ENCODE measurements at places on chromosomes 7 and 10.
A peak's percentile ranks its signal among the peaks of the same experiment; 100 is the strongest.

GRCh38 chr10:11050301-11051287 lies 32.9 kb downstream of the CELF2 start:
- DNase-seq: no peak

DNA sequence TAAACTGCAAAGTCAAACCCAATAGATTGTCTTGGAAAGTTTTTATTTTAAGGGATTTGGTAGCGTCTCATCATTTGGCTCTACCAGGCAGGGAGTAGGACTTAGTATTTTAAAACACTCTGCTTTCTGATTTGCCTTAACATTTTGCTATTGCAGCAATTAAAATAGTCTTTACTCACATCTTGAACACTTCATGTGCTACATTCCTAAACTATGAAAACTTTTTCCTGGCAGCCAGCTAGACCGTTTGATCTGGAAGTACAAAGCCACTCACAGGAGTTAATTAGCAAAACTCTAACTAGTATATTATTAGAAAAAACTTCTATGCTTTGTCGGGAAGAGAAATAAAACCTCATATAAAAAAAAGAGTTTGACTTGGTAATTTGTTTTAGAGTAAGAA lies 111.4 kb downstream of the TFPI2 start:
- no peak for DNase-seq

GRCh38 chr7:139772115-139772514 lies 5.7 kb downstream of the HIPK2 start:
- DNase-seq: no peak

DNA sequence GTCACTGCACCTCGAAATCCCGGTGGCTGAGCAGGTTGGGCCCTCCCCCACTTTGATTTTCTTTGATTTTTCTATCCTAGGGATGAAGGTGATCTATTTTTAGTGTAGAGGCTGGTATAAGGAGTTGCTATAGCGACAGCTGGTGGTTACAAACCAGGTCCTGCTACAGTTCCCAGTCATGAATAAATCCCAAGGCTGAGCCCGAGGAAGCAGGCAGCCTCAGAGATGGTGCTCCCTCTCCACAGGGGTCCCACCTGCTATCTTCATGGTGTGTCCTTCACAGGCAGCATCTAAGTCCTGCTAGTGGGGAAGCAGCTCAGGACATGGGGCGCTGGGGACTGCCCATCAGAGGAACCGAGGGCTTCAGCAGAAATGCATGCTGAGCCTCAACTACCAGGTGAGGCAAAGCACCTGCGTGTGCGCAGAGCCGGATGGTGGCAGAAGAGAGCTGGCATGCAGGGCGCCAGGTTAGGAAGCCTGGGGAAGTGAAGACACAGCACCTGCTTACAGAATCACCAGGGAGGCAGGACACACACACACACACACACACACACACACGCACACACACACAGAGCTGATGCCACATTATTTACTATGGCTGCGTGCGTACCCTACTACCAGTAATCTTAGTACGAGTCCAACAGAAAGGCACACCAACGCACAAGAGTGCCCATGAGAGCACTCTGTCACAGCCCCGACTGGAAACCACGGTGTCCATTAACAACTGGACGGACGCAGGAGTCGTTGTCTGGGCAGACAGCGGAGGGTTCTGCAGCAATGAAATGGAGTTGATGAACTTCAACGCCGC lies 150.9 kb downstream of the PRKAG2 start:
- DNase-seq: peak; percentile 56

DNA sequence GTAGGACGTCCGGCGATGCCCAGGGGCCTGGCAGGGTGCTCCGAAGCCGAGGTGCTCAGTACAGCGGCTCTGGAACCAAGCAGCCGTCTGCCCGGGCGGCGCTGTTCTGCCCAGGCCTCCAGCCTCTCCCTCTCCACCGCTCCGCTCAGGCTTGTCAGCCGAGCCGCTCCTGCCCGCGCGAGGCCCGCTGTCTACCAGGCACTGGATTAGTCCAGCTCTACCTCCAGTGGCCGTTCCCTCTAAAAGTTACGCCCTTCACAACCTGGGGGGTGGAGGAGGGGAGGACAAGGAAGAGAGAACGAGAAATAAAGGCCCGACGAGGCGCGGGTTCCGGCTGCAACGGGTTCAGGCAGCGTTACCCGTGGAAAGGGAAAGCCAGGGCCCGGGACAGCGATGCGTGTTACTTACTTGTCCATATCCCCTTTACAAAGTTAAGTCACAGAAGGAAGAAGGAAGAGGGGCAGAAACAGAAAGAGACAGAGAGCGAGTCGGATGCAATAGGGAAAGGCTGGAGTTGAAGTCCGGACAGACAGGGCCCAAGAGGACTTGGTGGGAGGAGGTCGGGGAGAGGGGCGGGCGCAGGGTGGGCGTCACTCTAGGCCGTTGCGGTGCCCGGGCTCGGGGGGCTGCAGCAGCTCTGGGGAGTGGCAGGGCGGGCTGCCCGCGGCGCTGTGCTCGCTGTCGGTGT lies 2.8 kb downstream of the SP8 start:
- no peak for DNase-seq

- no peak for DNase-seq
Observed at GRCh38 chr7:112421666-112422486, 28.4 kb upstream of the IFRD1 start.

DNA sequence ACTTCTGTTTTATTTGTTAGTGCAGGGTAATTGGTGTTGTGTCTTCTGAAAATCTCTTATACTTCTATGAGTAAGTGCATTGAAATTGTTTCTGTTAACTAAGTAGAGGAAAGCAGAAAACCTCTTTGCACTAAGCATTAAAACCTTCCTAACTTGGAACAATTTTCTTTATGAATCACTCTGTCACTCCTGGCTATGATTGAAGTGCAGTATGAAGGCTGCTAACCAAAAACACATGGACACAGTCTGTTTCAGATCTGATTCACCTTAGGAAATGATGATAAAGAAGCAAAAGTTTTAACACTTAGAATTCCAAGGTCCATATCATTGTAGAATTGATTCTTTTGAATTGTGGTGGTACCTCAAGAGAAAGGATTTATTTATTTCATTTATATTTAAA lies 41.9 kb downstream of the MET start:
- peak; percentile 60 for DNase-seq

- no peak for DNase-seq
Observed at GRCh38 chr10:91592266-91592975, 40.5 kb downstream of the PPP1R3C start.

DNA sequence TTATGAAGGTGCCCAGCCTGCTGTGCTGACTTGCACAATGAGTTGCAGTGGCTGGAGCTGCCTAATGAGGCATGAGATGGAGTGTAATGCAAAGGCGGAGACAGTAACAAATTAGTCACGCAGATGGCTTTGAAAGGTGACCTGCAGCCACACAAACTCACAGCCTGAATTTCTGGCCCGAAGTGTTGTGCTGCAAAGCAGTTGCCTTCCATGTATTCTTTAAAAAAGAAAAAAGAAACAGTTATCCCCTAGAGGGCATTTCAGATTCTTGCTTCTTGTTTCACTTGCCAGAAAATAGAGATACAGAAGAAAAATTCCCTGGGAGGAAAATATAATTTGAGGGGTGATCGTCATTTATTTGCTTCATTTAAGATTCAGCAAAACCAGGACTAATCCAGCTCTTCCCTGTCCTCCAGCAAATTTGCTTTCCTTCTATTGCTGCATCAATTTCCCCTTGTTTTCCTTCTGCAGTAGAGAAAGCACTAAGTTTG lies 239.9 kb downstream of the ADRA2A start:
- DNase-seq: peak; percentile 17

DNA sequence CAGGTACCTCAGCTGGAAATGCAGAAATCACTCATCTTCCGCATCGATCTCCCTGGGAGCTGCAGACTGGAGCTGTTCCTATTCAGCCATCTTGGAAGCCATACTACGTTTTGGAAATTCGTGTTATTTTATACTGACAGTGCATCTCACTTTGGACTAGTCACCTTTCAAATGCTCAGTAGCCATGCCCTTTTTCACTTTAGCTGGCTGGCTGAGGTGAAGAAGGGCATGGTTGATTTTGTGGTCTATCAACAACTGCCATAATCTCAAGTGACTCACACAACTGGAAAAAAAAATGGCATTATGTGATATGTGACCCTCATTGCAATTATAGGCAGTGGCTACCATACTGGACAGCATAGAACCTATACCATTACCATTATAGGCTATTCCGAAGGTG lies 100.5 kb downstream of the CCDC71L start:
- DNase-seq: no peak

DNA sequence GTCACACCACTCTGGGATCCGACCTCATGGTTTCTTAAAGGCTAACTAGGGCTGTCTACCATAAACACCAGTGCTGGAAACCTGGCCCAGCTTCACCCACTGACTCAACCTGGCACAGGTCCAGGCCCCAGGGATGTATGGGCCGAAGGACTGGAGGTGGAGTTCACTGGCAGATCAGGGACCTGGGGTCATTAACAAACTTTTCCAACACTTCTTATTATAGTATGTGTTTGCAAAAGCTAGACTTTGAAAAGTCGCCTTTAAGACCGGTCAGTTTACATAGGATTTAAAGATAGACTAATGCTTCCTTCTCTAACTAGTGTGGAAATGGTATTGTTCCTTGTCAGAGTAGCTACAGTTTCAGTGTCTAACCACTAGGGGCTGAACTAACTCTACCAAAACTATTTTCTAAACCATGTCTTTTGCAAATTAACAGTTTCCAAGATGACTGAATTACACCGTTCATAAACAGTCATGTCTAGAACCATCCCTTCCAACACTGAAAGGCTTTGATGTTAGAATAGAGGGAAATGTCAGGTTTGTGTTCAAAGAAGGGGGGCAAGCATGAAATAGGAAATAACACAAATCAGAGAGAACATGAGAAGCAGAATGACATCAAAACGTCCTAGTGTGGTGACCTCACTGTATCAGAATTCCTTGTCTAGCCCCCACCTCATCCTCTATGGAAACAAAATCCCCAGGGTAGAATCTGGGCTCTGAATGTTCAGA lies 29.7 kb downstream of the STN1 start:
- DNase-seq: peak; percentile 80

- DNase-seq: no peak
Observed at GRCh38 chr7:142884286-142884640, 1.3 kb downstream of the TRPV6 start.
